ENCODE measurements at places on chromosomes 3 and 15.

DNA sequence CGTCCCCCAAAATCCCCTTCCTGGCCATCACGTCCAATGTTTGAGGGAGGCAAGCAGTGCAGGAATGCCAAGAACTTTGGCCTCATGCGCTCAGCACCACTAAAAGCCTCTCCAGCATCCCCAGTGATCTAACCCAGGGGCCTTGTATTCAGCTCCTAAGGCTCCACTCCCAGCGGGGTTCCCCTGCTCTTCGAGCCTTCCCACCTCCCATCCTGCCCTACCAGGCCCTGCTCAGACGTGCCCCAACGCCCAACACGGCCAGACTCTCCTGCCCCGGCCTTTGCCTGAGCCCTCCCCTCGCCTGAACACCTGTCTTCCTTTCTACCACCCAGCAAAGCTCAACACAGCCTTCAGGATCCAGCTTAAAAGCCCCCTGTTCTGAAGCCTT lies 30.5 kb downstream of the PLXND1 start:
- DNase-seq, result peak; percentile 42
- no peaks in the 10 kb centered on the region for H3K27me3 ChIP-seq
- no peaks in the 10 kb centered on the region for H3K36me3 ChIP-seq
- H3K4me1 ChIP-seq, result peaks cover 9% of the 10 kb centered on the region
- H3K27ac ChIP-seq, result no peak overlapping the region

GRCh38 chr15:38680775-38681174 lies 116.2 kb upstream of the RASGRP1 start:
- no peaks in the 10 kb centered on the region for H3K36me3 ChIP-seq
- H3K4me3 ChIP-seq, result no peak overlapping the region
- no peak for DNase-seq
- peaks cover 5% of the 10 kb centered on the region for H3K4me1 ChIP-seq

GRCh38 chr3:159829539-159830227 lies 159.0 kb upstream of the IL12A start:
- H3K27ac ChIP-seq, result no peak overlapping the region
- no peak overlapping the region for H3K4me3 ChIP-seq
- DNase-seq, result no peak
- H3K4me1 ChIP-seq, result no peaks in the 10 kb centered on the region

DNA sequence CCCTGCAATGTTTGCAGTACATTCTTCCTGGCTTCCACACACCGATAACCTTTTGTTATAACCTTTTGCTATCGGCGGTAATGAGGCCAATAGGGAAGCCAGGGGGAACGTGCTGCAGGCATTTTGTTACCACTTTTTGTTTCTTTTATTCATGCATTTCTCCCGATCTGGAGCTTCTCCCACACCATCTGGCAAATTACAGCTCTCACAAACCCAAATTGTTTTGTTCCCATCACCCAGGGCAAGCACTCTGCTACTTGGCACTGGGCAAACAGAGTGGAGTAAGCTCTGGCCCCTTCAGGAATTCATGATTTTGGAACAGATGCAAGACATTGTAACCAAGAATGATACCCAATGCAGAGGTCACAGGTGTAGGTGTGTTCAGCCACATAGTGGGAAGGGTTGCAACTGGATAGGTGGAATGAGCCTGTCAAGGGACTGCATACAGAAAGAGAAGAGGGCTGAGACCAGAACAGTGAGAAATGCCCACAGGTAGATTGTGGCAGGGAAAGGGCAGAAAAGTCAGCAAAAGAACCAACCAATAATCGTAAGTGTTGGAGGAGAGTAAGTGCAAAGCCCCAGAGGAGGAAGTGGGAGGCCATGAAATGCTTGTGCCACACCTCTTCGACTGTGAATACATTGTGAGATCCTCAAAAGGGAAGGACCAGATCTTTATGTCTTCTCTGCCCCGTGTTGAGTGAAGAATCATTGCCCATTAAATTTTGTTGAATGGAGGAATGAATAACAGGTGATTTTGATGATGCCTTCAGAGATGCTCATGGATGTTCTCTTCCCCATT lies 45.8 kb downstream of the PARP15 start:
- H3K4me3 ChIP-seq, result no peak overlapping the region
- H3K36me3 ChIP-seq, result no peaks in the 10 kb centered on the region
- no peaks in the 10 kb centered on the region for H3K27me3 ChIP-seq
- peaks cover 6% of the 10 kb centered on the region for H3K4me1 ChIP-seq

Measured in neural progenitor cell (in vitro differentiated cells).